Gastrocnemius medialis (tissue), 4 donors: ENCODE measurements at places on chromosomes 3 and 15. TPM values are rescaled to one million over a fixed set of nuclear protein-coding genes. Genes with fewer than 3 reads are reported as not detected.

TWF2 gene
- total RNA-seq = 222 TPM

SIDT1 gene
- not detected for total RNA-seq

MYEF2 gene
- total RNA-seq = 0.72 TPM

GRCh38 chr3:16600780-16601536 lies 4.3 kb downstream of the DAZL start:
- DNase-seq = peak; percentile 66

DNA sequence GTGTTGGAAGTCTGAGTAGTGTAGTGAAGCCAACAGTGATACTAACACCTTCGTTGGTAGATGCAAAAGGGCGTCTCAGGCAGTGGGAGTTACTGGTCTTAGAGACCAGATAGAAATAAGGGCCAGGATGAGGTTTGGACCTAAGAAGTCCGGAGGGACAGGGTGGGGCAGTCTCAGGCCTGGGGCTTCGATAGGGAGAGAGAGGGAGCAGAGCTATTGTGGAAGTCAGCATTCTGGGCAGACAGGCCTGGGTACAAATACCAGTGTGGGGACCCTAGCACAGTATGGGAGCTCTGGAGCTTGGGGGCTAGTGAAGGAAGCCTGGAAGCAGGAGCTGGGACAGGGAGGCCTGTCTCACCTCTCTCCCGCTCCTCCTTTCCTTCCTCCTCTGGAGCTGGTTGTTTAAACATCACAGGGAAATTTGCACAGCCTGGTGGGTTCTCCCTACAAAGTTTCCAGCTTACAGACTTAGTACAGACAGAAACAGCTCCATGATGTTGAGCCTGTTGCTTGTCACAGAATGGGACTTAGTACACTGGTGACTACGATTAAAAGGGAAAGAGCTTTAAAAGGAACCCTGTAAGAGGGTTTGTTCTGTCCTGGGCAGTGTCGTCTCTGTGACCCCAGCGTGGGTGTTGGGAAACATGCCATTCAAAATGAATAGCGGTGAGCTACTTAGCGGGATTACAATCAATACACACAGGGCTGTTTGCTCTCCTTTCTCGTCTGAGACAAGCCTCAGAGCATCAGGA lies 76.4 kb upstream of the TNFAIP8L3 start:
- DNase-seq = no peak

DNA sequence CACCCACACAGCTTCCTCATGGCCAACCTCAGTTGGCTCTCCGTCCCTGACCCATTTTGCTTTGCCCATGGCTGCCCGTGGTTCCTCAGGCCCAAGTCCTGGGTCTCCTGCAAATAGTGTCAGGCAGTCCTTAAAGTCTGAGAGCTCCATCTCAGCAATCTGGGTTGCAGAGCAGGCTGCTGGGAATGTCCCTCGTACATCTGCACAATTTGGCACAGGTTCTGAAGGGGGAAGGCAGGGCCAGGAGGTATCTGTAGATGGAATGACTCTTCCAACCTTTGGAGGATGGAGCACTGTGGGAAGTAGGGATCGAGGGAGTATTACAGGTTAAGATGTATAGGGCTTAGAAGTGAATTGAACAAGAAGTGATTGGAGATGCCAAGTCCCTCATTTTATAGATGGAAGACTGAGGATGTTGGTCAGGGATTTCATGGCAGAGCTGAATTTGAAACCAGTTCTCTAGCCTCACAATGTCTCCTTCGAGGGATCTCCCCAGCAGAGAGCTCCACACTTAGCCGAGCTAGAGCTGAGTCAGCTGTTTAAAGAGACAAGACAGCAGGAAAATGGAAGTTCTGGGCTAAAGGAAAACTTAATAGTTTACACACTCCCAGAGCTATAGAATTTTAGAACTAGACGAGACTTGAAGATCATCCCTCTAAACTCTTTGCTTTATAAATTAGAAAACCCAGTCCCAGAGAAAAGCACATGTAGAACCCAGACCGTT lies 9.2 kb downstream of the CKMT1A start:
- DNase-seq = no peak

GRCh38 chr3:107753494-107753893 lies 230.7 kb downstream of the BBX start:
- DNase-seq = peak; percentile 14
